ENCODE measurements at places on chromosomes 12 and 14.

DNA sequence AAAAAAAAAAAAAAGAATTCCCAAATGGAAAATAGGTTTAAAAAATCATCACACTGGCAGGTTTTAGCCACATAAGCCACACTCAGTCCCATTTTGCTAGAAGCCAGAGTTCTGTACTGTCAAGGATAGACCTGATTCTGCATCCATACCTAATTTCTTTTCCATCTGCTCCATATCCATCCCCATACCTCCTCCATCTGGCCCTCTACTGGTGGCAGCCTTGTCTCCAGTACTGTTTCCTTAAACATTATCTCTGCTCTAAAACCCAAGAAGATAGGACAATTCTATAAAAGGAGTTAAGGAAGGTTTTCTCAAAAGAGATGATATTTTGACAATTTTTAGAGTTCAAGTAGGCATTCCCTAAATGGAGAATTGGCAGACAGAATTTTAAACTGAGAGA, 26.0 kb upstream of the RXYLT1 start:
- no peak for DNase-seq

GRCh38 chr12:108721824-108722223, 9.5 kb downstream of the CORO1C start:
- no peak for DNase-seq

GRCh38 chr12:57622293-57623245, 10.4 kb downstream of the B4GALNT1 start:
- DNase-seq = no peak

GRCh38 chr14:103730490-103731035, 15.0 kb downstream of the ZFYVE21 start:
- DNase-seq = no peak

GRCh38 chr12:119479121-119479561, 114.4 kb upstream of the TMEM233 start:
- DNase-seq = no peak

- DNase-seq = no peak
Observed at GRCh38 chr14:55438066-55438683, 2.2 kb downstream of the TBPL2 start.

DNA sequence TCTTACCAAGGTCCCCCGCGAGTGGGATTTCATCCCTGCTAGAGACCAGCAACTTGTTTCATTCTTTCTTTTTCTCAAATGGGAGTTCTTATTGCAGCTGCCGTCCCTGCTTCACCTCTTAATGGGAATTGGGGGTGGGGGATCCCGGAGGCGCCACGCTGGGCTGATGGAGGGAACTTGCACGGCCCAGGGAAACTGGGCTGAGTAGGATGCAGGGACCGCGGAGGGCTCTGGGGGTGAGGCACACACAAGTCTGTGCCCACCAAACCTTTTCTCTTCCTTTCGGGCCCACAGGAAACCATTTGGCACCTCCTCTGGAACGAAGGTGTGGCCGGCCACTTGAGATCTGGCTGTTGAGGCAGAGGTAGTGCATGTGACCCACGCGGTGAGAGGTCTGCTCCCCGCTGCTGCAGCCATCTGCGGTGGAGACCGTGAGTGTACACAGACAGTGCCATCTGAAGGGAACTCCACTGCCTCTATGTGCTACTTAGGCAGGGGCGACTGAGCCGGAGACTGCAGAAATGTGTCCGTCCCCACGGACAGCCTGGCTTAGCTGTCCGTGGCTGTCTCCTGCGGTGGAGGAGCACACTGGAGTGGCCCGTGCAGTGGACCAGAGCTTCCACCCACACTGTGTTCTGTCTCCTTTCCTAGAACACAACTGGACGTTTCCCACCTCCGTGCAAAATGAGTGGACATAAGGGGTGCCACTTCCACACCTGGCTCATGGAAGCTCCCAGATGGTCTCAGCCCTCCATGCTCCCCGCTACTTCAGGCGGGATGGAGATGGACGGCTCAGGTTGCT, 42.1 kb upstream of the TESC start:
- DNase-seq = no peak

DNA sequence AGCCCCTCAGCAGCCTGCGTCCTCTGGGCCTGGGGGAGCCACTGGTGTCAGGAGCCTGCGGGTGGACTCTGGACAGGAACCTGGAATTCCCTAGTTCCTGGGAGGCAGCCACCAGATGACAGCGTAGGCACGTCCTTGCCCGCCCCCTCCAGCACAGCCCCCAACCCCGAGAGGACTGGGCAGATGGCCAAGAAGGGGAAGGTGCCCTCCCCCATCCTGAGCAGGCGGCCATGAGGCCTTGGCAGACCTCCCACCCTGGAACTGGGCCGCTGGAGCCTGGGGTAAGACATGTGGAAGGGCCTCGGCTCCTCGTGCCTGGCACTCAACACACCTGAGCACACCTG, 60.4 kb upstream of the FBRSL1 start:
- DNase-seq = no peak

DNA sequence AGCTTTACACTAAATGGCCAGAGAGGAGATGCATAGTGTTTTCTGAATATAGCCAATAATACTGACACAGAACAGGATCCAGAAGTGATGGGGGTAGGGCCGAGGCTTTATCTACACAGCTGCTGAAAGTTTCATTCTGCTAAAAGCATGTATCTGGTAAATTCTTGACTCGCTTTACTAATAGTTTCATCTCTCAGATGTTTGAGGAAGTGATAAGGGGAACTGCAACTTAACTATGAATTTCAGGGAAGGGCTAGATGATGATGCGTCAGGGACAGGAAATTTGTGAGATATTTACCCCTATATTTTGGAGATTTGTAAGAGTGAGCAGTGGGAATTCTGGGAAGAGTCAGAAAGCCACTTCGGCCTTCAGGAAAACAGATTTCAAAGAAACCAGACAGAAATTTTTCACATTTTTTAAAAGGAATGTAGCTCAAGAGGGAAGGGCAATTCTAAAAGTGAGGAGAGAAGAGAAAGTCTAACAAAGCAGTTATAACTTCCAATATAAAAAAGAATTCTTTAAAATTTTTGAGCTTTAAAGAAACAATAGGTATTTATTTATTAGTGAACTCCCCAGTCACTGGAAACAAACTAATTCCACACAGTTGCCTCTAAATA, 243.1 kb downstream of the BCAT1 start:
- no peak for DNase-seq

GRCh38 chr12:54935235-54935951, 49.2 kb downstream of the TESPA1 start:
- no peak for DNase-seq

GRCh38 chr12:4193821-4194220, 79.7 kb upstream of the CCND2 start:
- DNase-seq = no peak

DNA sequence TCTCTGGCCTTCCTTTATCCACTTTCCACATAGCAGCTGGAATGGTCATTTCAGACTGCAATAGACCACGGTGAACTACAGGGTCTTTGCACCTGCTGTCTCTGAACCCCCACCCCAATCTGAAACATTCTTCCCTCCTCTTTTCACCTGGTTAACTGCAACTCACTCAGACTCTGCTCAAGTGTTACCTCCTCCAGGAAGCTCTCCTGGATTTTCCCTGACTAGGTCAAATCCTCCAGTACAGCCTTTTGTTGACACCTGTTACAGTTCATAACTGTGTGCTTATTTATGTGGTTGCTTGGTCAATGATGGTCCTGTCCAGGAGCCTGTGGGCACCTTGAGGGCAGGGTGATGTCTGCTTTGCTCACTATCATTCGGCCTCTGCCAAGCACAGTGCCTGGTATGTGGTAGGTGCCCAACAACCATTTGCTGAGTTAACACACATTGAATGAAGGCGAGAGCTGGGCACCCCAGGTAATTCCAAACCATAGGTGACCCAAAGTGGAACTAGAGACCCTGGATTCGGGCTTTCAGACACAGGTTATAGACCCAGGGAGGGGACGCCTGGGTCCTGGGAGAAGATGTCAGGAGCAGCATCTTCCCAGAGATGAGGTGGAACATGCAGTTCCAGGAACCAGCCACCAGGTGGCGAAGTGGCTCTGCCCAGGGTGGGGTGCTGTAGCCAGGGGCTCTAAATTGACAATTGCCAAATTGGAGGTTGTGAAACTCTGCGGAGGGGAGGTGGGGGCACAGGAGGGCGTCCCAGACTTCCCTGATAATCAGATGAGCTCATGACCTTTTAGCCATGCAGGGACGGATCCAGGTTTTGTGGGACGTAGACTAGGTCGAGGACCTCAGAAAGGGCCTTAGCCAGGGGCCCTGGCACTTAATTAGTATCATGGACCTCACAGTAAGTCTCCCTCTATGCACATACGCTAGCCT, 28.1 kb downstream of the TRPV4 start:
- peak; percentile 29 for DNase-seq

GRCh38 chr12:112443916-112444315, 25.2 kb downstream of the PTPN11 start:
- no peak for DNase-seq

GRCh38 chr12:93722835-93723567, 45.8 kb downstream of the CRADD start:
- no peak for DNase-seq

DNA sequence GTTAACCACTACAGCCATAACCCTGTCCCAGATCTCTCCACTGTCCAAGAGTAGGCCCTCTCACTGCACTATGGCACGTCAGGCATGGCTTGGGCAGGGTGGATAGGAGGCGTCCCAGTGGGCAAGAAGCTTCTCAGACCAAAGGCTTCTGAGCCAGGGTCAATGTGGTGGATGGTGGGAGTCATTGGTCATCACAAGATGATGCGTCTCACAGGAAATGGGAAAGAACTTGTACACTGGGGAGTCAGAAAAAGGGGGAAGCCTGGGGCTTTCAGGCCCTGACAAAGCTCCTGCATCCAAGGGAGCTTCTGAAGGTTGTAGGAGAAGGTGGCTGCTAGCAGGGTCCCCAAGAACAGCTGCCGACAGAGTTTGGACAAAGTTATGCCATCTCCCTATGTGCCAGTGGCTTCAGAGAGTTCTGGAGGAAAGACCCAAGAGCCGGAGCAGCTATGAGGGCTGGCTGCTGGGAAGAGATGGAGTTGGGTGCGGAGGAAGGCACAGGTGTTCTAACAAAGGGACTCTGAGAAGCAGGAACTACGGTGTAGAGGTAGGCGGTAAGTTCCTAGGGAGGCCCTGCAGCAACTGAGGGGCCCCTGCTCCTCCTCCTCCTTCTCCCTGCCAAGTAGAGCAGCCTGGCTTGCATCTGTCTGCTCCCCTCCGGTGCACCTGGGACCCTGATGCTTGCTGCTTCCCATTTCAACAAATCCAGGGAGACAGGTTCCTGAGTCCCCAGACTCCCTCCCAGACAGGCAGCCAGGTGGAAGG, 81.1 kb downstream of the ARL6IP4 start:
- no peak for DNase-seq

DNA sequence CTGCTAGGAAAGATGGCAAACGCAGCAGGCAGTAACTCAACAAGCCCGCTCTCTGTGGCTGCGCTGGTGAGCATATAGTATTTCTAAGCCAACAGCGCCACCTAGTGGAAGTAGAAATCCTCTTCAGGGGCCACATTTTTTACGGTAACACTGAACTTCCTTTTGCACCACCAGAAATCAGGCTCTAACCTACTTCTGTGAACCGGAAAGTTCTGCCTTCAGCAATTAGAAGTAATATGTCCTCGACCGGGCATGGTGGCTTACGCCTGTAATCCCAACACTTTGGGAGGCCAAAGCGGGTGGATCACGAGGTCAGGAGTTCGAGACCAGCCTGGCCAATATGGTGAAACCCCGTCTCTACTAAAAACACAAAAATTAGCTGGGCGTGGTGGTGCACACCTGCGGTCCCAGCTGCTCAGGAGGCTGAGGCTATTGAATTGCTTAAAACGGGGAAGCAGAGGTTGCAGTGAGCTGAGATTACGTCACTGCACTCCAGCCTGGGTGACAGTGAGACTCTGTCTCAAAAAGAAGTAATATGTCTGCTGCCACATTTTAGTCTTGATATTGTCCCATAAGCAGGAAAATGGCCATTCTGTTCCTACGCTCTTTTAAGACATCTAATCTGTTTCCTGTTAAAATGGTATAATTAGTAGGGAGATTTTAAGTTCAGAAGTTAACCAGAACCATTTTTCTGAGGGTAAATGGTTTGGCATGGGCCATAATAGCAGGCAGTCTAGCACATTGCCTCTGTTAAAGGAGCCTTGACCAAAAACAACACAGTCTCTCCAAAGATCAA, 26.8 kb downstream of the APOBEC1 start:
- DNase-seq = peak; percentile 44

- no peak for DNase-seq
Observed at GRCh38 chr14:97820781-97821180, 1023.6 kb downstream of the VRK1 start.

GRCh38 chr12:111122458-111122878, 202.1 kb upstream of the MYL2 start:
- no peak for DNase-seq

DNA sequence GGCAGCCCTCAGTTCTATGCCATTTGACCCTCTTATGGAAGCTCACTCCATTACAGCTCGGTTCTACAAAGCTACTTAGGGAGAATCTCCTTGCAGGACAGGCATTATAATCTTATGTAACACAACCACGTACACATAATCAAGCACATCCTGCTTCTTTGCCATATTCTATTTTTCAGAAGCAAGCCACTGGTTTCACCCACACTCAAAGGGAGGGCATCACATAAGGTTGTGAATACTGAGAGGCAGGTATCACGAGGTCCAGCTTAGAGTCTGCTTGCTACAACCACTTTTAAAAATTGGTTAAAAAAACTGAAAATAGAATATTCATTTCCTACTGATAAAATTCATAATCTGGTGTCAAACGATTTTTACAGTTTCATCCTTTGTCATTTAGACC, 589.2 kb downstream of the SLC16A7 start:
- no peak for DNase-seq

- DNase-seq = no peak
Observed at GRCh38 chr12:122593910-122594309, 66.9 kb downstream of the KNTC1 start.

GRCh38 chr12:86389949-86390348, 133.8 kb upstream of the MGAT4C start:
- DNase-seq = no peak
